ENCODE measurements at places on chromosomes 4 and X. TPM values are rescaled to one million over a fixed set of nuclear protein-coding genes. Genes with fewer than 3 reads are reported as not detected.

- no peaks in the 10 kb centered on the region for H3K36me3 ChIP-seq
- no peak for DNase-seq
- H3K27me3 ChIP-seq: no peaks in the 10 kb centered on the region
- no peak overlapping the region for H3K4me3 ChIP-seq
- no peaks in the 10 kb centered on the region for H3K4me1 ChIP-seq
- no peak overlapping the region for H3K27ac ChIP-seq
Measured at GRCh38 chrX:71846429-71846828, 64.2 kb upstream of the NHSL2 start.

DNA sequence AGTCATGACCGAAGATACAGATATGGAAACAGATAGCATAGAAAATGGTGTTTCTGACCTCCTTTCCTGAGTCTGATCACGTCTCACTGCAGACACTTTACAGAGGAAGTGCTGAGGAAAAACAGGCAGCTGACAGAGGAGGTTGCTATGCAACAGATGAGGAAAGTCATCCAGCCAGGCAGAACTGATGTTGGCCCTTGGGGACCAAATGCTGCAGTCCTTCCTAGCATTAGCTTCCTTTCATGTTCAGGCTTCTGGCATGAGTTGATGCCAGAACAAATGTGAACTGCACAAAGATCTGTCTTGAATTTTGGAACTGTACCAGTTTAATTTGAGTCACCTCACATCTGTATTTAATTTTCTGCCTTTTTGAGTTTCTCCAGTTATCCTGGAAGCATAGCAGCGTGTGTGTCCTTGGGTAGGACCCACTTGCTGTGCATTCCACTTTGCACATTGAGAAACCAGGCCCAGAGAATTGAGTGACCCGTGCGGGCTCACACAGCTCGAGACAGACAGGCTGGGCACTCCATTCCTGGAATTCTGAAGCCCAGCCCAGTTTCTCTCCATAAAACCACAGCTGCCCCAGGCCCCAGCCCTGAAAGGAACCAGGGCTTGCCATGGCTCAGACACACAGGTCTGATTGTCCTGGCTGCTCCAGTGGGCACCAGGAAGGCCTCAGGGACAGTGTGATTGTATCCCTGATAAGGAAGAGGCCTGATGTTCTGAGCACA lies 1.4 kb upstream of the MAGED1 start:
- H3K27ac ChIP-seq: peak overlapping the region; percentile 12
- no peak overlapping the region for H3K4me3 ChIP-seq
- DNase-seq: peak; percentile 51
- no peaks in the 10 kb centered on the region for H3K27me3 ChIP-seq

- H3K4me1 ChIP-seq: peaks cover 28% of the 10 kb centered on the region
- H3K27me3 ChIP-seq: peaks cover 14% of the 10 kb centered on the region
- peak; percentile 19 for DNase-seq
- no peak overlapping the region for H3K27ac ChIP-seq
Measured at GRCh38 chr4:190017357-190018200, 9.5 kb downstream of the FRG2 start.

DNA sequence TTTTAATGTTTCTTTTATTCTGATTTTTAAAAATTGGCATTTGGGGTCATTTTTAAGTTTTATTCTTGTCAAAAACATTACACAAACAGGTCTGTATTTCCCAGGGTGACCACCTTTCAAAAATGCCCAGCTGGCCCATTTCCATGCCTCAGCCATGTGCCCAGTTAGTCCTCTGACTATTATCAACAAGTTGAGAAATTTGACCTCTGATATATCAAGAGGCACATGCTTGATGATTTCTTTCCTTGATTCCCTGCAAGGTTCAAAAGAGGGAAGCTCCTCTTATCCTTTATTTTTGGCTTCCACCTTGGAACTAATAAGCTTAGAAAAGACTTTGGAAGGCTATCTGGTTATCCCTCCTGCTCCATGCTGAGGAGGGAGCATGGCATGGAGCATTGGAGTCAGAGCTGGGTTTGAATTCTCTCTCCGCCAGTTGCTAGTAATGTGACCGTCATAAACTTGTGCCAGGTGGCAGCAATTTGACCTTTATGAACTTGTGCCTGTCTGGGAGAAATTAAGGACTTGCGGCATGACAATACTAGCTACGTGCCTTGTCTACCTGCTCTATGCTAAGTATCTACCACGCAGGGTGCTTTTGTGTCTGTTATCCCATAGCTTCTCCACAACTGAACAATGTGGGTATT lies 122.4 kb upstream of the SLC4A4 start:
- DNase-seq: no peak
- no peak overlapping the region for H3K27ac ChIP-seq
- no peaks in the 10 kb centered on the region for H3K4me1 ChIP-seq
- no peaks in the 10 kb centered on the region for H3K27me3 ChIP-seq

DNA sequence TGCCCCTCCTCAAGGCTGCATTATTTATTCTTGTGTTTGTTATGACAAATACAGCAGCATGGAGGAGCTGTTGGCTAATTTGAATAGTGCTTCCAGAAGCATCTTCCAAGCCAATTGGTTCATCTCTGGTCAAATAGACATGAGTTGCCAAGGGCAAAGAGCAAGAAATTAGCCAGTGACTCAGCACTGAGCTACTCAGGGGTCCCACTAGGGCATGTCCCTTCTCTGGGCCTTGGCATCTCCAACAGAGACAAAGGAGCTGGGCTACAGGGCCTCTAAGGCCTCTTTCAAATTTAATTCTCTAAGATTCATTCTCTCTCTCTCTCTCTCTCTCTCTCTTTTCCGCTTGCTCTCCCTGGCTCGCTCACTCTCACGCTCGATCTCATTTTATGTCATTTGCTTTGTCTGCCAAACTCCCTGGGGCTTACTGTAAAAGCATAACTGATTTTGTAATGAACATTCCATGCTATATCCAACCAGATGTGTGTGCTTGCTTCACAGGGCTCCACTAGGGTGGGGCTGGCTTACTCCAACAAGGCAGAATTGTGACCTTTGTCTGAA lies 86.7 kb upstream of the MAGEA4 start:
- no peaks in the 10 kb centered on the region for H3K36me3 ChIP-seq
- H3K27me3 ChIP-seq: no peaks in the 10 kb centered on the region
- H3K27ac ChIP-seq: no peak overlapping the region
- H3K4me1 ChIP-seq: no peaks in the 10 kb centered on the region
- no peak for DNase-seq

The XAGE1A gene
- polyA plus RNA-seq: not detected

- no peaks in the 10 kb centered on the region for H3K4me1 ChIP-seq
- no peaks in the 10 kb centered on the region for H3K36me3 ChIP-seq
- DNase-seq: no peak
- H3K4me3 ChIP-seq: no peak overlapping the region
Measured at GRCh38 chrX:152936306-152936705, 38.4 kb downstream of the ZNF185 start.

DNA sequence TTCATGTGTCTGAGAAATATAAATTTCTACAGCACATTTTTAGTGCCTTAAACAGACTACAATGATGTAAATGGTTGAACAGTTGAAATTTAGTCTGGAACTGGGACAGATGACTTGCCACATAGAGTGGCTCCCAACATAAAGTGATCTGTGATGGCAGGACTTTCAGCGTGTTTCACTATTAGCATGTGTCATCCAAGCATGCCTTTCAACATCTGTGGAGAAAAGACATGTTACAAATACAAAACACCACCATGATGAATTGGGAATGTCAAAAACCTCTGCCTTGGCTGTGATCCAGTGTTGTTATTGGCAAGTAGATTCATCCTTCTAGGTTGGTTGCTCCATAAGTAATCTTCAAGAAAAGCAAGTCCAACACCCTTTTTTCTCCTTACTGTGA lies 348.7 kb downstream of the MAPK10 start:
- DNase-seq: no peak
- H3K36me3 ChIP-seq: no peaks in the 10 kb centered on the region
- peaks cover 15% of the 10 kb centered on the region for H3K4me1 ChIP-seq
- no peak overlapping the region for H3K27ac ChIP-seq

GRCh38 chr4:100981447-100982204 lies 365.7 kb downstream of the PPP3CA start:
- no peaks in the 10 kb centered on the region for H3K36me3 ChIP-seq
- H3K27me3 ChIP-seq: no peaks in the 10 kb centered on the region

The GPR119 gene
- polyA plus RNA-seq: not detected

DNA sequence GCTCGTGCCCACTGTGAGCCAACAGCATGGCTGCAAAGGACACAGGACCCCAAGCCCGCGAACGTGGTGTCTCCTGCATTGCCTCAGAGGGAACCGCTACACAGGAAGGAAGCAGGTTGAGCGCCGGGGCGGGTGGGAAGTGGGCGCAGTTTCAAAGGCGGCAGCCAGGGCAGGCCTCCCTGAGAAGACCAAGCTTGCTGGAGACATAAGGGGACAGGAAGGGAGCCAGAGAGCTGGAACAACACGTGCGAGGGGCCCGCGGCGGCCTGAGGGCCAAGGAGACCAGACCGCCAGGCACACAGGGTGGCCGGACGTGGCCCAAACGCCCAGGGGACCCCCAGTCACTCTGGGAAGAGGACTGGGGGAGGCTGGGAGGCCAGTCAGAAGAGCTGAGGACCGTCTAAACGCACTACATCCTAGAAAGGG lies 32.0 kb downstream of the CTBP1 start:
- H3K4me1 ChIP-seq: peaks cover 69% of the 10 kb centered on the region
- peak; percentile 62 for DNase-seq
- no peaks in the 10 kb centered on the region for H3K27me3 ChIP-seq
- peak overlapping the region; percentile 34 for H3K4me3 ChIP-seq

DNA sequence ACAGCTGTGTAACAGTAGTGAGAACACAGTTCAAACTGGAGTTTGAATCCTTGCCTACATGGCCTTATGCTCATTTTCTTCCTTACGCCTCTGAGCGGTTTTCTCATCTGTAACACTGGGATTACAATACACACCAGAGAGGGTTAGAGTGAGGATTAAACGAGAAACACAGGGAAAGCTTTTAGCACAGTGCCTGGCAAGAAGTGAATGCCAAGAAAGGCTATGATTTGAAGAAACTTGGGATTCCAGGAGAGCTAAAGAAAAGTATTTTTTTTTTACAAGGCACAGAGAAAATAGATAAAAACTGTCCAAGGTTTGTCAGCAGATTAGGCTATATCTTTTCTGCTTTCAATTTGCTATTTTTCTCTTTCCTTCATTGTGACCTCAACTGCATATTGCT lies 246.4 kb downstream of the FBXW7 start:
- no peaks in the 10 kb centered on the region for H3K4me1 ChIP-seq
- no peak for DNase-seq
- H3K27ac ChIP-seq: no peak overlapping the region
- no peaks in the 10 kb centered on the region for H3K27me3 ChIP-seq

The AKAP4 gene
- polyA plus RNA-seq: not detected

DNA sequence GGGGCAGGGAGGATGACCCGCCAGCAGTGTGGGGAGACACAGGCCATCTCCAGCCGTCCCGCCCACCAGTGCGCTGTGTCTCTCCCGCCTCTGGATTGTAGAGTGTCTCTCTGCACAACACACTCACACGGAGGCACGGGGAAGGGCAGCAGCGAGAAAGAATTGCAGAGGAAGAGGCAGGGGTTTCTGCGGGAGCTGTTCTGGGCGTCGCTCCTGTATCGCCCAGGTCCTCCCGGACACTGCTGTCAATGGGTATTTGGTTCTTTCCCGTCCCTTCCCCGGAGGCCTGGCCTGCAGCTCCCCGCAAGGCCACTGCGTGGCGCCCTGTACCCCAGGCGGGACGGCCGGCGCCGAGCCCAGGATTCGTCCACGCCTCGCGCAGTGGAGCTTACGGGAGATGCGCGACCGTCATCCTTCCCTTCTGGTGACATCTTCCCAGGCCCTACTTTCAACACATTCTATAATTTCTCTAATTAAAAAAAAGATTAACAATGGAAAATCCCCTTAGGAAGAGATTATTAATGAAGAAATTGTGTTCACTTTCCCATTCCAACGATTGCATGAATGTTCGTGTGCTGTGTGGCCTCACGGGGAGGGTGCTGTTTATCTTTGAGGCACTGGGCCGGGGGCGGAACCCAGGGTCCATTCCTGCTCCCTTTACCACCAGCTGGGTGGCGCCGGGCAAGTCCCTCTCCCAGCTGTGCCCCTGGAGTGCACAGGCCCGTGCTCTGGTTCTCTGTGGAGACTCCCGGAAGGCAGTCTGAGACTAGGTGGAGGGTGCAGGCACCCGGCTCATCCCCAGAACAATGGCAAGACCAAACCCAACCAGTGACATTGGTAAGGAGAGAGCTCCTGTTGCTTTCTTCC lies 95.7 kb downstream of the CPZ start:
- no peaks in the 10 kb centered on the region for H3K27me3 ChIP-seq
- H3K4me3 ChIP-seq: no peak overlapping the region
- H3K27ac ChIP-seq: no peak overlapping the region
- H3K4me1 ChIP-seq: no peaks in the 10 kb centered on the region

Measured in B cell (primary cell).